Panc1 (cell line): ENCODE measurements at places on chromosomes 5 and 9. TPM values are rescaled to one million over a fixed set of nuclear protein-coding genes. Genes with fewer than 3 reads are reported as not detected.

DNA sequence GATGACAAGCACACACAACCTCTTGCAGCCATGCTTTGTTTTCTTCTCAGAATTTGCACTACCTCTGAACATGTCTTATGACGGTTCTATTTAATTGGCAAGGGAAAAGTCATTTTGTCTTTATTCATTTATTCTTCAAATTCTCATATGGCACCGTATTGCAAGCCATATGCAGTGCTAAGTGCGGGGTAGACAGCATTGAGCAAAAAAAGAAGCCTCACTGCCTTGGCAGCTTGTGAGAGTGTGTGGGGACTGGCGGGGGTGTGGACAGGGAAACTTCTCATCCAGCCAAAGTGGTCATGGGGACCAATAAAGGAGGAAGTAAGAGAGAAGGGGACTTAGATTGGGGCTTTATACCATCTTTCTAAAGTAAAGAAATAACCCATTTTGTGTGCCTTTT lies 160.0 kb downstream of the CDH12 start:
- no peaks in the 10 kb centered on the region for H3K4me1 ChIP-seq
- no peak overlapping the region for H3K27ac ChIP-seq
- H3K36me3 ChIP-seq: no peaks in the 10 kb centered on the region
- no peaks in the 10 kb centered on the region for H3K27me3 ChIP-seq
- H3K4me3 ChIP-seq: no peak overlapping the region
- DNase-seq: no peak

- no peak overlapping the region for H3K27ac ChIP-seq
- no peaks in the 10 kb centered on the region for H3K36me3 ChIP-seq
These were observed 161.9 kb upstream of the RAI14 start for GRCh38 chr5:34494111-34494755.

FAM78A gene
- 0.59 TPM for total RNA-seq

GRCh38 chr9:93004561-93004960 lies 53.9 kb upstream of the SUSD3 start:
- no peak for DNase-seq
- H3K4me3 ChIP-seq: no peak overlapping the region
- no peaks in the 10 kb centered on the region for H3K36me3 ChIP-seq
- H3K27ac ChIP-seq: no peak overlapping the region
- H3K27me3 ChIP-seq: no peaks in the 10 kb centered on the region

ANKRD31 gene
- total RNA-seq: not detected

GRCh38 chr5:62661126-62661525 lies 82.5 kb downstream of the LRRC70 start:
- no peaks in the 10 kb centered on the region for H3K27me3 ChIP-seq
- no peaks in the 10 kb centered on the region for H3K36me3 ChIP-seq
- no peak for DNase-seq
- H3K27ac ChIP-seq: no peak overlapping the region
- no peak overlapping the region for H3K4me3 ChIP-seq

GRCh38 chr9:31587146-31587545 lies 797.3 kb upstream of the ACO1 start:
- H3K27ac ChIP-seq: no peak overlapping the region
- H3K4me3 ChIP-seq: no peak overlapping the region
- H3K4me1 ChIP-seq: no peaks in the 10 kb centered on the region
- H3K36me3 ChIP-seq: no peaks in the 10 kb centered on the region; the same call in 1 of the 2 replicates

RNF14 gene
- total RNA-seq: 72.1 TPM

CLIC3 gene
- 6.2 TPM for total RNA-seq

- H3K27ac ChIP-seq: no peak overlapping the region
- H3K4me3 ChIP-seq: no peak overlapping the region
- DNase-seq: no peak
- no peaks in the 10 kb centered on the region for H3K4me1 ChIP-seq
These were observed 155.5 kb upstream of the MOCS2 start for GRCh38 chr5:53265043-53265442.

- DNase-seq: no peak
- no peaks in the 10 kb centered on the region for H3K27me3 ChIP-seq
- no peaks in the 10 kb centered on the region for H3K36me3 ChIP-seq
- no peak overlapping the region for H3K27ac ChIP-seq
These were observed 191.6 kb upstream of the CTNND2 start for GRCh38 chr5:12095808-12096281.

DNA sequence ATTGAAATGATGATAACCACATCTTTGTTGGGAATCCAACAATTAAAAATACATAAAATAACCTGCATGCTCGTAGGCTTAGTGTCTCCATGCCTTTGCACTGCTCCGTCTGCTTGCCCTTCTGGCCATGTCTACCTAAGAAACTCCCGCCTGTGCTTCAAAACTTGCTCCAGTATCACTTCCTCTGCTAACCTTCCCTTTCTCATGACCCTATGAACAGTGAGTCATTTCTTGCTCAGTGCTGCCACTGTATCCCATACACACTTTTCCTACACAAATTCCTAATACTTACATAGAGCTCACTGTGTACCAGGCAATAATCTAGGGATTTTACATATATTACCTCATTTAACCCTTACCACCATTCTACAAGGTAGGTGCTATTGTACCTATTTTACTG lies 33.5 kb downstream of the TMEM245 start:
- no peaks in the 10 kb centered on the region for H3K27me3 ChIP-seq
- no peak for DNase-seq
- H3K4me1 ChIP-seq: no peaks in the 10 kb centered on the region
- peaks cover 19% of the 10 kb centered on the region for H3K36me3 ChIP-seq
- H3K4me3 ChIP-seq: no peak overlapping the region

GRCh38 chr9:96487949-96488348 lies 38.0 kb downstream of the HABP4 start:
- no peaks in the 10 kb centered on the region; the same call in 1 of the 2 replicates for H3K4me1 ChIP-seq
- peaks cover 14% of the 10 kb centered on the region for H3K36me3 ChIP-seq
- H3K27ac ChIP-seq: no peak overlapping the region
- H3K4me3 ChIP-seq: no peak overlapping the region

GRCh38 chr9:84061613-84062193 lies 81.1 kb downstream of the RMI1 start:
- no peaks in the 10 kb centered on the region for H3K36me3 ChIP-seq
- no peaks in the 10 kb centered on the region for H3K4me1 ChIP-seq
- H3K27ac ChIP-seq: no peak overlapping the region
- H3K4me3 ChIP-seq: no peak overlapping the region

- H3K27ac ChIP-seq: no peak overlapping the region
- DNase-seq: no peak
- H3K4me3 ChIP-seq: no peak overlapping the region
- H3K27me3 ChIP-seq: no peaks in the 10 kb centered on the region
- no peaks in the 10 kb centered on the region for H3K36me3 ChIP-seq
These were observed 2.0 kb downstream of the C7 start for GRCh38 chr5:40911266-40911665.

- H3K27me3 ChIP-seq: no peaks in the 10 kb centered on the region
- no peak overlapping the region for H3K4me3 ChIP-seq
- DNase-seq: no peak
These were observed 40.4 kb downstream of the BASP1 start for GRCh38 chr5:17257705-17258273.

DNA sequence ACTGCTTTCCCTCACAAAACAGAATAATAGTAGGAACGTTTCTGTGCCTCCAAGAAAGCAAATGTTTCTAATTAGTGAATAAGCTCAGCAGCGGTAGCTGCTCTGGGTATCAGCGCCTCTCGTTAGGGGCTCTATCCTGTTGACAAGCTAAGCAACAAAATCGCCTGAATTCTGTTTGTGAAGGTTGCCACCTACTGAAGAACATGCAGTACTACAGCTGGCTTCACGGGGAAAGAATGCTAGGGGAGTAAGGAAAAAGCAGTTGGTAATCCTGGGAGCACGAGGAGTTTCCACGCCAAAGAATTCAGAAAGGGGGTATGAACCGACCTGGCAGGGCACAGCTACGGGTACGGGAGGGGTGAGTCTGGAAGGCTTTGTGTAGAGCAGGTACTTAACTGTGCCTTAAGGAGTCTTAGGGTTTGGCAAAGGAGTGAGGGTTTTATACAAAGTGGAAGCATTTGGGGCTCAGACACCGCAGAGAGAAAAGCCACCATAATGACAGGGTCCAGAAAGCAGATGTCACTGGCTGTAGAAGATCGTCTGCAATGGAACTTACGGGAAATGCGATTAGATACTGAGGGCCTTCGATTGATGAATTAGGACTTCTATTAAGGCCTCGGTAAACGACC lies 171.7 kb downstream of the TTC39B start:
- H3K4me3 ChIP-seq: no peak overlapping the region
- no peak overlapping the region for H3K27ac ChIP-seq
- H3K4me1 ChIP-seq: no peaks in the 10 kb centered on the region
- H3K36me3 ChIP-seq: no peaks in the 10 kb centered on the region

- no peaks in the 10 kb centered on the region for H3K4me1 ChIP-seq
- no peaks in the 10 kb centered on the region for H3K27me3 ChIP-seq
- no peak for DNase-seq
- H3K4me3 ChIP-seq: no peak overlapping the region
- H3K36me3 ChIP-seq: no peaks in the 10 kb centered on the region
These were observed 188.5 kb upstream of the NREP start for GRCh38 chr5:111945535-111945934.

DNA sequence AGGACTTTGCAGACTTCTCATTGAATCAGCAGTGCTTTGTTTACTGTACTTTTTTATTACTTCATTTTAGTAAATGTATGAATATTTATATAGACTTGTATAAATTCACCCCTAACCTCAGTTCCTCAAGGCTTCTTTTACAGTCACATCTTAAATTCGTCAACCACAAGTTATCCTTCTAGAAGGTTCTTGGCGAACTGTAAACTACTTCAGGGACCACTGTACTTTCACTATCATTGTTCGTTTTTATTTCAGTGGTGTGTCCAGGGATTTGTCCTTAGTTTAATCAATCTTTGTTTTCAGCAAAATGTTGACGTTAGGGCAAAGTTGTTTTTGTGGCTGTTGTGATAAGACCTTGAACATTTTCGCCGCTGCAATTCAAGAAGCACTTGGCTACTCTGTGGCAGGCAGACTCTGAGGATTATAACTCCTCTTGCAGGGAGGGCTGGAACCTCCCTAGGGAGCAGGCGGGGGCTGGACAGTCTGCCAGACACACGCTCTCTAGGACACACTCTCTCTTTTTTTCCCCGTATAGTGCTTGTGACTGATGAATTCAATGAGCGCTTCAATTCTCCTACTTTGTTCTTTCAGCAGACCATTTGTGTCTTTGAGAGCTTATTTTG lies 252.8 kb downstream of the FBXL7 start:
- no peaks in the 10 kb centered on the region for H3K4me1 ChIP-seq
- no peaks in the 10 kb centered on the region for H3K36me3 ChIP-seq
- DNase-seq: no peak

DNA sequence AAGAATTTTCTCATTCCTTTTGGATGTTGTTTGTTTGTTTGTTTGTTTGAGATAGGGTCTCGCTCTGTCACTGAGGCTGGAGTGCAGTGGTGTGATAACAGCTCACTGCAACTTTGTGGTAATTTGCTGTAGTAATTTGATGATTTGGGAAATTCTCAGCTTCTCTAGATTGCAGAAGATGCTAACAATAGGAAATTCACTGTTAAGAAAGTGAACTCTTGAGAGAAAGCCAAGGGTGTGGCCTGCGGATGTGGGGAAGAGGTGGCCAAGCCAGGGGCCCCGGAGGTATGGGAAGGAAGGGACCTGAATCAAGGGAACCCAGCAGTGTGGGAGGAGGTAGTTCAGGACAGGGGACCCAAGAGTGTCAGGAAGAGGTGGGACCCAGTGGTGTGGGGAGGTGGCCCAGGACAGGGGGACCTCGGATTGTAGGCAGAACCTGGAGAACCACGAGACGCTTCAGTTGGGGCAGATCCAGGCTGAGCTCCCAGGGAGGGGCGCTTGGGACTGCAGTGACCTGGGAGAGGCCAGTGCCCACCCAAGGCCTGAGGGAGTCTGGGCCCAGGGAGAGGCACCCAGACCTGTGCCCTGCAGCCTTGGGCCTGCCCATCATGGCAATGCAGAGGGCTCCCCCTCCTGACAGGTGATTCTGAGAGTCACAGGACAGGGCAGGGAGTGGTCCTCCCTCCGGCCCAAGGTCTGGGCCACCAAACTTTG lies 5.6 kb upstream of the LCN2 start:
- H3K27ac ChIP-seq: no peak overlapping the region
- no peak overlapping the region for H3K4me3 ChIP-seq
- no peaks in the 10 kb centered on the region for H3K36me3 ChIP-seq
- no peaks in the 10 kb centered on the region for H3K27me3 ChIP-seq
- peaks cover under 1% of the 10 kb centered on the region; the same call in 1 of the 2 replicates for H3K4me1 ChIP-seq

GRCh38 chr9:96068511-96068910 lies 193.0 kb downstream of the ERCC6L2 start:
- DNase-seq: no peak
- H3K4me1 ChIP-seq: no peaks in the 10 kb centered on the region
- no peaks in the 10 kb centered on the region for H3K27me3 ChIP-seq
- H3K36me3 ChIP-seq: no peaks in the 10 kb centered on the region
- no peak overlapping the region for H3K27ac ChIP-seq

DNA sequence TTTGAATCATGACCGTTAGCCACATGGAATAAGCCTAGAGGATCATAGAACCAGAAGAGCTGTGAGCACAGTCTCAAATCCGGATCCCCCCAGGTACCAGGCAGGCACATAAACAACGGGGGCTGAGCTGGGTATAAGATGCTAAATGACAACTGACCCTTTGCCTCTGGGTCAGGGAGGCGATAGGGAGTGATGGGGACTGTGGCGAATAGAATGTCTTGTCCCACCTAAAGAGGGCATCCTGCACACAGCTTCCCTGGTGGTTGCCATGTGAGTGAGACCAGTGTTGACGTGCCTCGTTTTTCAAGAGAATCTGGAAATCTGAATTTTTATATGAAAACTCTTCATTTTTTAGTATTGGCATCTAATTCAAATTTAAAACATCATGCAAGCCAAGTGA lies 33.6 kb downstream of the SLC6A7 start:
- no peaks in the 10 kb centered on the region for H3K4me1 ChIP-seq
- no peak for DNase-seq
- no peak overlapping the region for H3K27ac ChIP-seq
- H3K27me3 ChIP-seq: no peaks in the 10 kb centered on the region
- no peak overlapping the region for H3K4me3 ChIP-seq

SPINK1 gene
- total RNA-seq: 3.0 TPM

DNA sequence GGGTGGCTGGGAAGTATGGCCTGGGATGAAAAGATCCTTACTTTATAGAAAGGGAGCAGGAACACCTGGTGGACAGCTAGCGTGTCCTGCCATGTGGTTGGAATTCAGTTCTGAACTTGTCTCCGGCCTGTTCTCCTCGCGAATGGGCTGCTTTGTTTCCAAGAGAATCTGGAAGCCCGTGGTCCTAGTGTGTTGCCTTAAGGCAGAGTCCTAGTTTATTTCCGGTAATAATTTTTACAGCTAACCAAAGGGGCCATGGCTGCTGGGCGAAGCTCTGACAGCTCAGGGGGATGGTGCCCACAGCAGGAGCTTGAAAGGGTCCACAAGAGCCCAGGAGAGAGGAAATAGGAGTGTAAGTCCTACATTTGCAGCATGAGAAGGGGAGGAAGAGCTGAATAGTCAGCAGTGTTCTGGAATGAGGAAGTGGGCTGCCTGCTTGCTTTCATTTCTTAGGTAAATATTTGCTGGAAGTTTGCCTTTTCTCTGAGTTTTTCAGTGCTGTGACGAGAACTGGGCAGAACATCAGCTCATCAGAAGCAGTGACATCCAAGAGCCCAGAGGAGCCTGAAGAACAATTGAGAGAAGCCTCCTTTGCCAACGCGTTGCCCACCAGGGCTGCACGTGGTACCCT lies 13.1 kb upstream of the IGFBPL1 start:
- H3K27me3 ChIP-seq: no peaks in the 10 kb centered on the region
- DNase-seq: no peak
- peak overlapping the region; percentile 5; the same call in 1 of the 2 replicates for H3K4me3 ChIP-seq
- H3K4me1 ChIP-seq: no peaks in the 10 kb centered on the region

N4BP3 gene
- total RNA-seq: 2.3 TPM
